ENCODE measurements at places on chromosomes 16 and 17.

DNA sequence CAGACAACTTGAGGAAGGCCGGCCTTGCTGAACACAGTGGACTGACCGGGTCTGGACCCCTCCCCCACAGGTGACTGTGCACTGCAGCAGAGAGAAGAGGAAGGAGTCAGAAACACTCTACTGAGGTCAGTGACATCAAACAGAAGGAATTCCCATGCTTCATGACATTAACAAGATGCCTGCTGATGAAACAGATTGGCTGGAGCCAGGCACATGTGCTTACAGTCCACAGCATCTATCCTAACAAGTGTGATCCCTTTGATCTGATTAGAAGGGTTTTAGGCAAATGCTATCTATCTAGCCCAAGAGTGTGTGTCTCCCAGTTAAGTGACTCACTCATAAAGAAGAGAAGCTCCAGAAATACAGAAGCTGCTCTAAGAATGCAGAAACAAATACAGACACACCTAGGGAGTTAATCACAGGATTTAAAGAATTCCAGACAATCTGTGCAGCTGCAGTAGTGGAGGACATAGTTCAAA lies 90.2 kb downstream of the SYCE1L start:
- DNase-seq = no peak

GRCh38 chr17:7002288-7003047 lies 6.6 kb downstream of the ALOX12 start:
- DNase-seq = no peak

DNA sequence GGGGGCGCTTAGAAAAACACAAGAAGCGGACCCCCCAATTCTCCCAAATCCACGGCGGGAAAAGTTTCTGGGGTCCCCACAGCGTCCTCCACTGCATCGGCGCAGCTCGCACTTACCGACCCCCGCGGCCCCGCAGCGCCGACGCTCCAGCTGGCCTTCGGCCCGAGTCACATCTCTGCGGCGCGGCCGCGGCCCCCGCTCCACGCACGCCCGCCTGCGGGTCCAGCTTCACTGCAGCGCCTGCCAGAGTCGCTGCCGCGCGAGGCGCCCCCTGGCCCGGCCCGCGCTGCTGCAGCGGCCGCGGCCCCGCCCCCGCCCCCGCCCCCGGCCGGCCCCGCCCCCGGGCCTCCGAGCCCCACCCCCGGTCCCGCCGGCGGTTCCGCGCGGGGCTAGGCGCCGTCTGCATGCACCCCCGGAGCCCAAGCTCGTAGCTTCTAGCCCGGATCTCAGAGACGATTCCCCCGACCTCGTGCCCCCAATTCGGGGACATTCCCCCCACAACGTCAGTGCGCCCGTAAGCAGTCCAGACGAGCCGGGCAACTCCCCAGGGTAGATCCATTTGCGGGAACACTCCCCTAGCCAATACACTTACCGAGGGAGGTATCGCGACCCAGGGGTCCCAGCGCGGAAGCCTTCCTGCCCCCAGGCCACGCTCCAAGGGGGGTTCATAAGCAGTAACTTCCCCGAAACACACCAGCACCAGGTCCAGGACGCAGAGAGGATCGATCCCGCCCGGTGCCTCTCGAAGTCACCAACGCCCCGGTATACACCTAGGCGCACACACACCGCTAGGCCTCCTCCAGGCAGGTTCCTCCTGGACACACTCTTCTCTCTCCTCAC lies at the start of gene GPRC5B:
TSS of gene GPRC5B (minus strand) at position 238 of the 840 bp plus-strand sequence. CDS start 12,003 bp downstream, outside the sequence.
- DNase-seq = no peak

DNA sequence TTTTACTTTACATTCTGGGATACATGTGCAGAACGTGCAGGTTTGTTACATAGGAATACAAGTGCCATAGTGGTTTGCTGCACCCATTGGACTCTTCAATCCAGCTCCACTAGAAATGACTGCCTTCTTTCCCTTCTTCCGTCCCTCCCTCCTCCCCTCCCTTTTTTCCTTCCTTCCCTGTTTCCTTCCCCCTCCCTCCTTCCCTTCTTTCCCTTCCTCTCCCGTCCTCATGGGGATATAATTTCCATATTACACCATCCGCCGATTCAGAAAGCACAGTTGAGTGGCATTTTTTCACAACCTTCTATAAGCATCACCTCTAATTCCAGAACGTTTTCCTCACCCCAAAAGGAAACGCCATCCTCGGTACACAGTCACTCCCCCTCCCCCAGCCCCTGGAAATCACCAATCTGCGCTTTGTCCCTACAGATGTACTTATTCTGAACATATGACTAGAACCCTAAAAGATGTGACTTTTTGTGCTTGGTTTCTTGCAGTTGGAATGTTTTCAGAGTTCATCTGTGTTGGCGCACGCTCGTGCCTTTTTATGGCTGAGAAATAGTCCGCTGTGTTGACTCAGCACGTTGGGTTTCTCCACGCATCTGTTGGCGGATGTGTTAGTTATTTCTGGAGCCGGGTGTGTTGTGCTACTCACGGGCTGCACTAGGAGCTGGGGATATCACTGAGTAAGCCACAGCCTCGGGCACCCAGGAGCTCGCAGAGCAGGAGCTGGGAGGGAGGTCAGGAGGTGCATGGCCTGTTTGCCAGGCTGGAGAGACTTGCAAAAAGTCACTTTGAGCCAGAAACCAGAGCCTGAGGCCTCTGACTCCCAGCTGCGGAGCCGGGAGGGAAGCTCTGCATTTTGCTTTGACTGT lies 336.4 kb downstream of the SEC14L1 start:
- no peak for DNase-seq

GRCh38 chr17:73575470-73576221 lies 68.6 kb downstream of the SDK2 start:
- DNase-seq = no peak

GRCh38 chr17:67390646-67391361 lies 13.7 kb downstream of the PITPNC1 start:
- DNase-seq = no peak

GRCh38 chr17:17668358-17668757 lies 12.9 kb upstream of the RAI1 start:
- no peak for DNase-seq

DNA sequence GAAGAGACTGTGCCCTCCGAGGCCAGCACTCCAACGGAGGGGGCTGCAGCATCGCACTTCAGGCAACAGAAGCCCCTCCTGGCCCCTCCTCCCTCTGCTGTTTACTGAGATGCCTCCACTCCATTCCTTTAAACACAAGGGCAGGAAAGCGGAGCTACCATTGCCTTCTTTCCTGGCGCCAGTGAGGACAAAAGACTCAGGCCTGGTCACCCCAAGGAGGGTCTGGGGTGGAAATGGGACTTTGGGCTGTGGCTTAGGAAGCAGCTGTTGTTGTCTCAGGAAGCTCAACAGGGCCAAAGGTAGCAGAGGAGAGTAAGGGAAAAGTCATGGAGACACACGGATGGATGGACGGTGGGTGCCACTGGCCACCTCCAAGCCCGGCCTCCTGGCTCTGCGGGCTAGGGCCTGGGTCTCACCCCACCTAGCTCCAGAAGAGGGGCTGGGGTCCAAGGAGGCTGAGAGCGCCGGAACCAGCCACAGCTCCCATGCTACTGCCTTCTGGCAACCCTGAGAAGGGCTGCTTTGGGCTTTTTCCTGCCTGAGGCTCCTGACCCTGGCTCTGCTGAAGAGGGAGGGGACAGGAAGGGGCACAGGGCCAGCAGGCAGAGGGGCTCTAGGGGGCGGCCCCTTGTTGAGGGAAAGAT lies 11.1 kb downstream of the CD300LG start:
- no peak for DNase-seq

DNA sequence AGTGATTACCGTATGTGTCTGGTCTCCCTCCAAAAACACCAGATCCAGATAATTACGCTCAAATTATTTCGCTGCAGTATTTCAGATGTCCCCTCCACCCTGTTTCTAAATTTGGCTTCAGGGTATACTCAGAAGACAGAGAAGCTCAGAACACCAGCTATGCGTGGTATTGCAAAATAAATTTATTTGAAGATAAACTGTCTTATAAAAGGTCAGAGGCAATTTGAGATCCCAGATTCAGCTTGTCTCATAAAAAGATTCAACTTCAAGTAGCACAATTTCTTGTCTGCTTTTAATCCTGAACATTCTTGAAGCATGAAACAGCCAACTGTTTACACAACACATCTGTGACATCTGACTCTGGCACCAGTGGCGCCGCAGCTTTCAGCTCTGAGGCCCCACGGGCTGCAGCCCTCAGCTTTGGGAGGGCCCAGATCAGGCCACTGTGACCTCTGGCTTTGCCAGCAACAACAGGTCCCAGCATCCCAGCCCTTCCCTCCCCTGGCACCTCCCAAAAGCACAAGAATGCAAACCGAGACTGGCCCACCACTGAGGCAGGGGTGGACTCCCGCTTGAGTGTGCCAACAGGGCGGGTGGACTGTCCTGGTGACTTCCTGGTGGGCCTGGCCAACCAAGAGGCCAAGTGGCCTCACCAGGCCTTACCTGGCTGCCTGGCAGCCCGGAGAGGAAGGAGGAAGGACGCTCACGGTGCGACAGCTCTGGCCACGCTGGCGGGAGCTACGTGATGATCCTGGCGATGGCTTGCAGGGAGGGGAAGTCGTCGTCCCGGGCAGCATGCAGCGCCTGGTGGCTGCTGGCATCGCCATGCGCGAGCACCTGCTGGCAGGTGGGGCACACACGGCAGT lies 8.0 kb downstream of the SYNGR3 start:
- no peak for DNase-seq

- no peak for DNase-seq
Observed at GRCh38 chr16:31404353-31405064, 11.4 kb downstream of the ITGAD start.

GRCh38 chr17:43645765-43646481 lies 15.8 kb downstream of the MEOX1 start:
- DNase-seq = no peak

DNA sequence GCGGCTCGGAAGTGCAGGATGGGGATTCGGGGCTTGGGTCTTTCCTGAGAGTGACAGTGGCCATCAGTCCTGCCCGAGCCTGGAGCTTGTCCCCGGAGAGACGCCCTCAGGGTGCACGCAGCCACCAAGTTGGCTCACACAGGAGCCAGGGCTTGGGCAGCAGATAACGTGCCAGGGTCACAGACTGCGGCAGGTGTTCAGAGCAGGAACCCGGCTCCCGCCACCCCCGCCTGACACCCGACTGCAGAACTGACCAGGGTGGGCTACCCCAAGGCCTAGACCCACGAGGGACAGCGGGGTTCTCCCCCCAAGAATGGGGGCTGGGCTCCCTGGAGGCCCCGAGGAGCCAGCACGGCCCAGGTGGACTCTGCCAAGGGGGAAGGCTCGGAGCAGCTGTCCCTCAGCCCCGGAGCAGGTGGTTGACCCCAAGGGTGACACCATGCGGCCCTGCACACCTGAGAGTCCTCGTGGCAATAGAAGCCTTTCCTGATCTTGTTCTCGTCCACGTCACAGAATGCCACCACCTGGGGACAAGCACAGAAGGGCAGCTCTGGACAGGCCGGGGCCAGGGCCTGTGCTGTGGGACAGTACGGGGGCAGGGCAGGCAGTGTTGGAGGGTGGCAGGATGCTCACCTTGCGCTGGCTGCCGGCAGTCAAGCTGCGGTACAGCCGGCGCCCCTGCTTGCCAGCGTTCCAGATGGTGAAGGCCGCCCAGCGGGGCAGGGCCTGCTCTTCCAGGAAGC lies 117.1 kb upstream of the ZNF750 start:
- DNase-seq = no peak

- DNase-seq = no peak
Observed at GRCh38 chr17:17712268-17712924, 31.1 kb downstream of the RAI1 start.

GRCh38 chr16:57411362-57411976 lies 6.9 kb downstream of the CCL17 start:
- no peak for DNase-seq

GRCh38 chr17:352421-353212 lies at the start of gene RPH3AL:
Gene RPH3AL, minus strand, starts transcription at chr17:352807. Its CDS starts 25,264 bp downstream, at chr17:327543.
- peak; percentile 74 for DNase-seq

GRCh38 chr16:70656712-70657263 lies 10.4 kb downstream of the IL34 start:
- no peak for DNase-seq

DNA sequence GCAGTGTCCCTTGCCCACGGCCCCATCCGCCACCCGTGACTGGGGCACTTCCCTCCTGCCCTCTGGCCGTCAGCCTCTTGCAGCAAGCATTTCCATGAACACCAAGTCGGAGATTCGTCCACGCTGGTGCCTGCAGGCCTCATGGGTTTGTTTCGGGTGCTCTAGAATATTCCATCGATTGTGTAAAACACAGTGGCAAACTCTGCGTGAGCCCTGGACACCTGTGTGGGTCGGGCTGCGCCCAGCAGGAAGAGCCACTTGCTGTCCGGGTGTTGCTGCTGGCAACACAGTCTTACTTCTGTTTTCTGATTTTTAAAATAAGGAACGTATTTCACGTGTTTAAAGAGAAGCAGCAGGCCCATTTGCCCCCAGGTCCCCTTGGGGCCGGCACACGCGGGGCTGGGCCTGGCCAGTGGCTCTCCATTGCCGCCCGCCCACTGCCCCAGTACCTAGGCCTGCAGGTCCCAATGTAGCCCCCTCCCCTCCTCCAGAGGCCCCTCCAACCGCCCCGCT lies 10.0 kb downstream of the CYBC1 start:
- no peak for DNase-seq

- DNase-seq = no peak
Observed at GRCh38 chr17:37787055-37787757, 42.3 kb upstream of the HNF1B start.

DNA sequence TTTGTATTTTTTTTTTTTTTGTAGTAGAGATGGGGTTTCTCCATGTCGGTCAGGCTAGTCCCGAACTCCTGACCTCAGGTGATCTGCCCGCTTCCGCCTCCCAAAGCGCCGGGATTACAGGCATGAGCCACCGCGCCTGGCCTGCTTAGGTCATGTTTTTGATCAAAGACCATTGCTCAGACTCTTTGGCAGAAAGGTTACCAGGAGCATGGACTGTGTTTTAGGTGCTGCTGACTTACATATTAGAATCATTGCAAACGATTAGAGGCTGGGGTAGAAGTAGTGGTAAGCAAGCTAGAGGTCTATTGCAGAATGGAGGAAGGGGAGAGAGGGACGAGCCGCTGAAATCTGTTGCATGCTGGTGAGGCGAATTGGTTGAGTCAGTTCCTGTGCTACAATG lies 79.8 kb downstream of the TANGO6 start:
- DNase-seq = no peak

- DNase-seq = no peak
Observed at GRCh38 chr17:39949028-39949427, 13.8 kb upstream of the GSDMA start.

GRCh38 chr17:17663160-17664063 lies 17.8 kb upstream of the RAI1 start:
- no peak for DNase-seq

GRCh38 chr17:75776386-75777295 lies 8.0 kb upstream of the UNK start:
- DNase-seq = no peak

DNA sequence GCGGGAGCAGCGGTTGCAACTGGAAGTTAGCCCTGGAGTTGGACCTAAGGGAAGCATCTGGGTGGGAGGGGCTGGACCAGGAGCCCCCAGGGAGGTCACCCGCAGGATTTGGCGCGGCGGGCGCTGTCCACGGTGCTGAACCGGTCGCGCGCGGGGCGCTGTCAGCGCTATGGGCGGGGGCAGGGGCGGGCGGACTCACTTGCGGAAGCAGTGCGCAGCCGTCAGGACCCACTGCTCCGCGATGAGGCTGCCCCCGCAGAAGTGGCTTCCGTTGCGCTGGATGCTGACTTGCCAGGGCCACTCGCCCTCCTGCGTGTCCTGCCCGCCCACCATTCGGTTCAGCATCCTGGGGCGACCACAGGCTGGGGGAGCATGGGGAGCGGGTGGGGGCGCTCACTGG lies 4.5 kb downstream of the PRSS27 start:
- DNase-seq = no peak

Measured in NCI-H187 (cell line).